Naive thymus-derived CD8-positive, alpha-beta T cell (primary cell): ENCODE measurements at places on chromosomes 13 and 19.

DNA sequence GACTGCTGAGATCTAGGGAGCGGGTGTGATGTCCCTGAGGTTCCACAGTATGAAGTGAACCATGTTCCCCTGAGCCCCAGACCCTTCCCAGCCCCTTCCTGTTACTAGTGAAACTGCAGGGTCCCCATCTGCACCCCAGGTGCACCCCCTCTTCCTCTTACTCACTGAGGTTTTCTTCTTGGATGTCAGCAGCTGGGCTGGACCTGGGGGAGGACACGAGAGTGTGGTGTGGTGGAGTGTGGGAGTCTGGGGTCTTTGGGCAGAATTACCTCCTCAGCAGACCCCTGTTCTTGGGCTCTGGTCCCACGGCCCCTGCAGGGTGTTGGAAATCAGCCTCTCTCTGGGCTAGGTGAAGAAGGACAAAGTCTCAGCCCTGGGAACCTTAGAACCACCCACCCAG is 3.3 kb upstream of the LILRA6 start:
- DNase-seq, result no peak

DNA sequence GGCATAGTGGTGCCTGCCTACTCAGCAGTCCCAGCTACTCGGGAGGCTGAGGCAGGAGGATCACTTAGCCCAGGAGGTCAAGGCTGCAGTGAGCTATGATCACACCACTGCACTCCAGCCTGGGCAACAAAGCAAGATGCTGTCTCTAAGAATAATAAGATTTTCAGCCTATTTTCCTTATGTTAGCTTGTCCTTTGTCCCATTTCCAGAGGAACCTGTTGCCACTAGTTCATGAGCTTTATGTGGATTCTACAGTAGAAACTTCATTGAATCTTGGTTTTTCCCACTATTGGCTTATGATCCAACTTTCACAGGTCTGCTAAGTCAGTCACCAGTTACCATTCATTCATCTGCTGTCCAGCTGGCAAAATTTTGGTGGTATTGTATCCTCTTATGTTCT is 18.2 kb downstream of the FFAR2 start:
- no peak for DNase-seq

- DNase-seq, result no peak
These were observed 30.8 kb downstream of the TMED1 start for GRCh38 chr19:10805065-10805757.

- DNase-seq, result no peak
These were observed 49.4 kb downstream of the F2RL3 start for GRCh38 chr19:16938211-16938610.

DNA sequence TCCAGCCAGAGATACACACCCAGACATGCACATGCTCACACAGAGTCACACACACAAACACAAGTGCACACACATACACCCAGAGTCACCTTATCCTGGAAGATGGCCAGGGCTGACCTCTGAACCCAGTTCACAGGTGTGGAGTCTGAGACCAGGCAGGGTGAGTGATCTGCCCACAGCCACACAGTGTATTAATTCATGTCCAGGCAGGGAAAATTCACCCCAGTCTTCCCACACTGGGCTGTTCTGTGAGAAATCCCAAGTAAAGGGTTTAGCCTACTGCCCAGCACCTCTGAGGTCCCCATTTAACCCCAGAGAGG is 2.0 kb downstream of the POU2F2 start:
- no peak for DNase-seq

DNA sequence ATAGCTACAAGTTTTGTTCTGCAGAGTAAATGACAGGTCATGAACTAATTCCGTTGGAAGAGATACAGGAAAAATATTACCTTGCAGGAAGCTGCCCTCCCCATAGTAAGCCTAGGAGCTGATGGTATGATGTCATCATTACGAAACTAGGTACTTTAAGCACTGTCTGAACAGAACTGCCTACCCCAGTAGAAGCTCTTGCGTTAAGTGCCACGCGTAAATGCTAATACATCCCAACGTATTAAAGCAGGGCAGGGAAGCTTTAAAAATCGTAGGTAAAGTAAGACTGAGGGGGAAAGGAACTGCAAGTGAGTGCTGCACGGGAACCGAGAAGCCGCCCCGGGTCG is 572 bp downstream of the UGGT2 start:
- DNase-seq, result no peak

DNA sequence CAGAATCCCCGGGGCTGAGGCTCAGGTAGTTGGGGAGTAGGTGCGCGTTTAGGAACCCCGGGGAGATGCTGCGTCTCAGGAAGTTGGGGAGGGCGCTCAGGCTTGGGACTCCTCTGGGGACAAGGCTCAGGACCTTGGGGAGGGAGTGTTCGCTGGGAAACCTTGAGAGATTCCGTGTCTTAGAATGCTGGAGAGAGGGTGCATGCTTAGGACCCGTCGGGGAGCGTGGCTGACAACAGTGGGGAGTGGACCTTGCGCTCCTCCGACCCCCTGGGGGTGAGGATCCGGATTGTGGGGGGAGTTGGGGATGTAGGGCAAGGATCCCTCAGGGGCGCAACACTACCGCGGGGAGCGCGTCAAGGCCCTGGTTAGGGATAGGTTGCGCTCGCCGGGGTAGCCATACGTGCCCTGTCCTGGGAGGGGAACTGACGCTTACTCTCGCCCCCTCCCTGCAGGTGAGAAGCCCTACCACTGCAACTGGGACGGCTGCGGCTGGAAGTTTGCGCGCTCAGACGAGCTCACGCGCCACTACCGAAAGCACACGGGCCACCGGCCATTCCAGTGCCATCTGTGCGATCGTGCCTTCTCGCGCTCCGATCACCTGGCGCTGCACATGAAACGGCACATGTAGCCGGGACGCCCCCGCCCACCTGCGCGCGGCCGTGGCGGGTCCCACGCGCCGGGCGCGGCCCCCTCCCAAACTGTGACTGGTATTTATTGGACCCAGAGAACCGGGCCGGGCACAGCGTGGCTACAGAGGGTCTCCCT is 2.0 kb downstream of the KLF2 start:
- DNase-seq, result peak; percentile 47

DNA sequence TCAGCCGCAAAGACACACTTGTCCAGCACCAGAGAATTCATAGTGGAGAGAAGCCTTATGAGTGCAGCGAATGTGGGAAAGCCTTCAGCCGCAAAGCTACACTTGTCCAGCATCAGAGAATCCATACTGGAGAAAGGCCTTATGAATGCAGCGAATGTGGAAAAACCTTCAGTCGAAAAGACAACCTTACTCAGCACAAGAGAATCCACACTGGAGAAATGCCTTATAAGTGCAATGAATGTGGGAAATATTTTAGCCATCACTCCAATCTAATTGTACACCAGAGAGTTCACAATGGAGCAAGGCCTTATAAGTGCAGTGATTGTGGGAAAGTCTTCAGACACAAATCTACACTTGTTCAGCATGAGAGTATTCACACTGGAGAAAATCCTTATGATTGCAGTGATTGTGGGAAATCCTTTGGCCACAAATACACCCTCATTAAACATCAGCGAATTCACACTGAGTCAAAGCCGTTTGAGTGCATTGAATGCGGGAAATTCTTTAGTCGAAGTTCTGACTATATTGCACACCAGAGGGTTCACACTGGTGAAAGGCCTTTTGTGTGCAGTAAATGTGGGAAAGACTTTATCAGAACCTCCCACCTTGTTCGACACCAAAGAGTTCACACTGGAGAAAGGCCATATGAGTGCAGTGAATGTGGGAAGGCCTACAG is 6.8 kb downstream of the ZNF134 start:
- DNase-seq, result no peak

DNA sequence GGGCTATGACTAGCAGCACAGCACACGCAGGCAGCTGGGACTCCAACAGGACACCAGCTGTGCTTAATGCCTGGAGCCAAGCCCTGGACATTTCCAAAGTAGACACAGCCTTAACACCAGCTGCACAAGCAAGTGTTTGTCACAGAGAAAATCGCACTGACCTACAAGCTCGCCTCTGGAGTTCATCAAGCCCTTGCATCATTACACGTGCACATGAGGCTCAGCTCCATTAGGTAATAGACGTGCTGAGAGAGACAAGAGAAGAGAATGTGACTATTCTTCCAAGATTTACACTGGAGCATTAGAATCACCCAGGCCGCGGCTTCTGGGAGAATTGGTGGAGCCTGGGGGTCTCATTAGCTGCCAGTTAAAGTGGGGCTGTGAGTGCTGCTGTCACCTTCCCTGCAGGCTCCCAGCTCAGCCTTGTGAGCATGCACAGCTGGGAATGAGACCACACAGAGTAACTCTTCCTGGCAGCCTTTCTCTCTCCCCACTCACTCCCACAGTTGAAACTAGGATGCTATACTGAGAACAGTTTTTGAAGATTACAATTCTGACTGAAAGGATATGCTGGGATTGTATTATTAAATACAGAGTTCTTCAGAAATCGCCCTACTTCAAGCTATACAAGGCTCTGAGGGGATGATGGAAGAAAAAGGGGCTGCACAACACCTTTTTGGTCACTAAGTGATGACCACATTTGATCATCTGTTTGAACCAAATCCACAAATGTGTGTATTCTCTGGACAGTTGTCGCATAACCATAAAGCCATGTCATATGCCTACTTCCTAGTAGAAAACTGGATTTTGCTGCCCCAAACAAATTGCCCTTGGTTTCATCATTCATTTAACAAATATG is 10.5 kb downstream of the STOML3 start:
- DNase-seq, result no peak

DNA sequence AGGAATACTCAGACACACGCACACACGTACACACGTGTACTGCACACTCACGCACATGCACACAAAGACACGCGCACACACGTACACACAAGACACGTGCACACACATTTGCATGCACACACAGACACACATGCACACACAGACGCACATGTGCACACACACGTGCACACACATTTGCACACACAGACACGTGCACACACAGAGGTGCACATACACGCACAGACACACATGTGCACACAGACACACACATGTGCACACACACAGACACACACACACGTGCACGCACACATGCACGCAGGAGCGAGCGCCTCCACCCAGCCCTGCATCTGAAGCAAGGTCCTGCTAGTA is 81.1 kb downstream of the GADD45B start:
- no peak for DNase-seq

DNA sequence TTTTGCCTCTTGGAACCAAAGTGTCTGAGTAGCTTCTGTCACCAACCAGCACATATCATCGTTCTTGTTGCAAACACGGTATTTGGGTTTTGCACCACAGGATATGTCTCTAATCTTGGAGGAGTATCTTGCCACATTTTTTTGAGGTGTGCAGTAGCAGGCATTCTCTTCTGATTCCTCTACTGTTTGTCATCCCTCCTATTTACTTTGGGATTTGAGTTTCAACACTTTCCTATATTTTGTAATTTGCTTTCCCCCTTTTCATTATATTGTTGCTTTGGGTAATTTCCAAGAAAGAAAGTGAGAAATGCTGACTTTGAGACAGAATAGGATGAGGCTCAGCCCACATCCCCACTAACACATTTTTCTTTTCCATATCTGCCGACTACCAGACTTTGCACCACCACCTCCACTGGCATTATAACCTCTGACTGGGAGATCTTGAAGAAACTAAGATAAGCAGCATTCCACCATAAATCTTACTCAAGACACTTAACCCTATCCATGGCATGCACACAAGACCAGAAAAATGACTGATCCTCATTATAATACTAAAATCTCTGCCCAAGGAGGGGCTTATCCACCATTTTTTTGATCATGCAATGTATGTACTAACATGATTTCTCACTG is 12.0 kb upstream of the DZIP1 start:
- no peak for DNase-seq

DNA sequence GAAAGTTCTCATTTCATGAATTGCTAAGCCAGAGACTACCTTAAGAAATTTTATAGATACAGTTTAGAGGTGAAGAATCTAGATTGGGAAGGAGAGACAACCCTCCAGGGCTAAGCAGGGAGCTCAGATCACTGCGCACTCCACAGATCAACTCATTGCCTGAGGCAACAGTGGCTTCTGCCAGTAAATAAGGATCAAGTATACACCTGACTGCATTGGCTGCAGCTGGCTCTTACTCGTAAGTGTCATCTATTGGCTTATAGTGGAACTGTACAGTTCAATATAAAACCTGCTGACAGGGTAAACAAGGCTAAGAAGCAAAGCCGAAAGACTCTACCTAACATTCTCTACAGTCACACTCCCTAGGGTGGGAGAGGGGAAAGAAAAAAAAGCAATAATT is 18.0 kb upstream of the C1QTNF9B start:
- DNase-seq, result no peak

GRCh38 chr13:42696191-42696590 is 85.2 kb upstream of the FAM216B start:
- no peak for DNase-seq

- no peak for DNase-seq
These were observed 12.0 kb upstream of the GAS6 start for GRCh38 chr13:113875837-113876281.

GRCh38 chr13:48790199-48790598 is 136.5 kb downstream of the CYSLTR2 start:
- DNase-seq, result no peak

DNA sequence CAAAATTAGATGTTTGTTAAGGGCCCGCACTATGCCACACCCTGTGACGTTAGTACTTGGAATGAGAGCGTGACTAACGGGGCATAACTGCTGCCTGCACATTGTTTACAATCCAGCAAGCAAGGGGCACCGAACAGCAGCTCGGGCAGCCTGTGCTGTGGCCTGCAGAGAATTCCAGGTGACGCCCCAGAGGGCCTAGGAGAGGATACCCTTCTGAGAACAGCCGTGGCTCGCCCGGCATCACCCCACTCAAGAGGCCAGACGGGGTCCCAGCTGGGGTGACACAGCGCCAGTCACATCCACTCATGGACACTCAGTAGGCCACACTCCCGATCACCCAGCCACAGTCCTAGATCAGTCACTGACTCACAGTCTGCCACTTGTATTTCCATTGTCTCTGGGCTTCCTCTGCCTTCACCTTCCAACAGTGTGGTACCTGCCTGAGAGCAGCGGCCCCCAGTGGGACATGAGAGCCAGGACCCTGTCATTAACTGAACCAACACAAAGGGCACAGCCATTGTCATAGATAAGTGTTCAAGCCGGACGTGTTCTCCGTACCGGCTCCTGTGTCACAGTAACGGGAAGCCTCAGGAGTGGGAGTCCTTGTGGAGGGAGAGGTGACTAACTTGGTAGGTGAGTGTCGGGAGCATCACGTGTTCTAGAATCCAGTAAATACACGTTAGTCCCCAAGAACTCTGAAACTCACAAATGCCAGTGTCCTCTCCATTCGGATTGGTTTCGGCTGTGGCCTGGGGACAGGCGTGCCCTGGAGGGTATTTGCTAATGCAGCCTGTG is 7.5 kb downstream of the ZNF331 start:
- no peak for DNase-seq

DNA sequence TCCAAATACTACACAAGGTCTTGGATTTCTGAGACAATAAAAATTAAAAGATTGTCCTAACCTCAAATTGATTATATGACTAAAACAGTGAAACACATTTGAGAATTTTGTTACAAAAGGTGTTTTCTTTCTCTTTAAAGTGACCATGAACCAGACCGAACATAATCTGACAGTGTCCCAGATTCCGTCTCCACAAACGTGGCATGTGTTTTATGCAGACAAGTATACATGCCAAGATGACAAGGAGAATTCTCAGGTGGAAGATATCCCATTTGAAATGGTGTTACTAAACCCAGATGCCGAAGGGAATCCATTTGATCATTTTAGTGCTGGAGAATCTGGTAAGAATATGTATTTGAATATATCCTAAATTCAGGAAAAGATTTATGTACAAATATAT is 10.4 kb downstream of the GPR180 start:
- no peak for DNase-seq
